ENCODE measurements at places on chromosomes 6 and 20.

GRCh38 chr20:49762940-49763766 is 49.5 kb upstream of the B4GALT5 start:
- no peak for DNase-seq

DNA sequence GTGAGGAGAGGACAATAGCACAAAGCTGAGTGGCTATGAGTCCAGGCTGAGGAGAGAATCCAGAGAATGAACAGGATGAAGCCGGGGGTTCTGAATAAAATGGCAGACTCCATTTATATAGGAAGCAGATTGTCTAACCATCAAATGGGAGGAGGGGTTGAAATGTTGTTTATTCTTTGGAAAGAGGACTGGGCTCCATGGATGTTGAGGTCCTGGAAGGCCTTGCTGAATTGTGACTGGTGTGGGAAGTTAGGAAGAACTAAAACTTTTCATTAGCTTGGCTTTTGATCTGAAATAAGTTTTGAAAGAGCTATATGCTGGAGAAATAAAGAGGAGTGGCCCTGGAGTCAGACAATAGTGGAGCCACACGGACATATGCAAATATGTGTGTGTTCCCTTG is 647.8 kb downstream of the RNF144B start:
- DNase-seq: no peak

DNA sequence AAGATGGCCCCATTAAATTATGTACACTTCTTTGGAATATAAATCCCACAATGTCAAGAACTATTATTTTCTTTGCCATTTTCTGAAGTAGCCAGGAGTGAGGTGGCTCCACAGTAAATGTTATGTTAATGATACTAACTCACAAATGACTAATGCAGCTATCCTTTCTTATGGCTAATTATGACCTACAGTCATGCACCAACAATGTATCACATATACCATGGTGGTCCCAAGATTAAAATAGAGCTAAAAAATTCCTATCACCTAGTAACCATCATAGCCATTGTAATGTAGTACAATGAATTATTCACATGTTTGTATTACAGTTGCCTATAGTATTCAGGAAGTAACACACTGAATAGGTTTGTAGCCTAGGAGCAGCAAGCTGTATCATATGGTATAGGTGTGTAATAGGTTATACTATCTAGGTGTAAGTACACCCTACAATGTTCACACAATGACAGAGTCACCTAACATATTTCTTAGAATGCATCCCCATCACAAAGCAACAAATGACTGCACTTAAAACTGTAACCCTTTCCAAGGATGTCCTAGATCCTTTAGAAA is 15.3 kb downstream of the ECHDC1 start:
- DNase-seq: no peak

DNA sequence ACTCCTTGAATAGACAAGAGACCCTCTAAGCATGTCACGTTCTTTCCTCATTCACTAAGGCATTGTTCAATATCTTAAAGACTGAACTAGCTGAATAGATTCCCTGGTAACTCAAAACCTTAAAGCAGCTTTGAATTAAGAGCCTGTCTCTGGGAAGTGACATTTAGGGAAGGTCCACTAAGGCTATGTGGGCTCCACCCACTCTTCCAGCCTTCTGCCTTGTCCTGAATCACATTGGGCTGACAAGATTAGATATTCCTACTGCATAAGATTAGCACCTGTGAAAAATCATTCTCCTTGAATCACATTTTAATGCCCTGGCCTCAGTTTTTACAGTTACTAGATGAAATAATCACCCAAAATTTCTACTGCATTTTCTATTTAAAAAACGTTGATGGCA is 36.3 kb downstream of the CLIC5 start:
- DNase-seq: no peak

GRCh38 chr6:147467886-147468285 is 40.6 kb upstream of the SAMD5 start:
- no peak for DNase-seq

- DNase-seq: no peak
These were observed 130.7 kb upstream of the SIM1 start for GRCh38 chr6:100595456-100595855.

- no peak for DNase-seq
These were observed 348 bp upstream of the PYGB start for GRCh38 chr20:25247518-25247955.

GRCh38 chr20:48012401-48012974 is 227.2 kb upstream of the SULF2 start:
- DNase-seq: peak; percentile 94

DNA sequence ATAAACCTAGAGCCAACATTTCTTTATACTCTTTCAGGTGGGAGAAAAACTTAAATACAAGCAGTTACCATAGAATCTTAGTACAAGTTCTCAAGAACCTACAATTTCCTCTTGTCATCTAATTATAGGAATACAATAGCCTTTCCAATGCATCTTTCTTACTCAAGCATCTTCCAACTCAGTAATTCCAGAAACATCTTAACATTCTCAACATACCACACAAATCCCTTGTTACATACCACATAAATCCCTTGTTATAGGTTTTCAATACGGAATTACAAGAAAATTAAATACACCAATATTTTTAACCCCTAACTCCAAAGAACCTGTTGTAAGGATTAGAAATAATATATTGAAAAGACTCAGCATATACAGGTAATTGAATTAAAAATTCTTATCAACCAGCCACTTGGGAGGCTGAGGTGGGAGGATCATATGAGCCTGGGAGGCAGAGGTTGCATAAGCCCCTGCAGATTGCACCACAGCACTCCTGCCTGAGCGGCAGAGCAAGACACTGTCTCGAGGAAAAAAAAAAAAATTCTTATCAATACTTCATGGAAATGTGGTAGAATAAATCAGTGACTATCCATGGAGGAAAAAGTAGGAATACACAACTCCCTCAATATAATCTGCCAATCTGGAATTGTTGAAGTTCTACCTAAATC is 127.5 kb upstream of the CCDC28A start:
- peak; percentile 61 for DNase-seq

GRCh38 chr20:49630396-49630951 is 62.5 kb upstream of the PTGIS start:
- DNase-seq: no peak

- peak; percentile 1 for DNase-seq
These were observed 539.1 kb downstream of the TFAP2A start for GRCh38 chr6:9875605-9876353.

- peak; percentile 4 for DNase-seq
These were observed 105.5 kb downstream of the IPCEF1 start for GRCh38 chr6:154251116-154251515.

DNA sequence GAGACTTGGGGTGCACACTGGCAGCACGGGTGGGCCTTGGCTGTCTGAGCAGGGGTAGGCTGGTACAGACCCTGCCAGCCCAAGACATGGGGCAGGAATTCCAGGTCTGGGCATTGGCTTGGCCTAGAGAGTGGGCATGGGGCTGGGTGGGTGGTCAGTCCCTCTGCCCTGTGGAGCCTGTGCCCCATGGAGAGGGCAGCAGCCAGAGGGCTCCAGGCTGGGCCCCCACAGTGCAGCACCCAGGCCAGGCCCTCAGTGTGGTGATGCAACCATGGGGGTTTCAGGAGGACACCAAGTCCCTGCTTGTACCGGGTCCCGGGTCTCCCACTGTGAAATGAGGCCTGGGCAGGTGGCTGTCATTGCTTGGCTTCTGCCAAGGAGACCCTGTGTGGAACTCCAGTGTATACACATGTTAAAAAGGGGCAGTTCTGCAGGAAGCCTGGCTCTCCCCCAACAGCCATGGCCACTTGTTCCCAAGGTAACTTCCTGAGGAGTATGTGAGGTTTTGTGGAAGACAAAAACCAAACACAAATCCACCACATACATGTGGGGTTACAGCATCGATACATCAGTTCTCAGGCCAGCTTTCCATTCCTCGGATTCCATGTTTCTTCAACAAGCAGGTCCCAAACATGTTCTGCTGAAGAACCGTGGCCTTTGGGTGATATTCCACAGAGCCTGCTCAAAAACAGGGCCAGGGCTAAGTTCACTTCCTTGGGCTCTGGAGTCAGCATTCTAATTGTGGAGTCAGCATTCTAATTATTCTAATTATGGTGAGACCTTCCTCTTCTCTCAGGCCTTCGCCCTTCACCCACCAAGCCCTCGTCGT is 77.3 kb downstream of the DACT2 start:
- DNase-seq: no peak

- no peak for DNase-seq
These were observed 97.9 kb downstream of the GJA1 start for GRCh38 chr6:121533321-121533841.

DNA sequence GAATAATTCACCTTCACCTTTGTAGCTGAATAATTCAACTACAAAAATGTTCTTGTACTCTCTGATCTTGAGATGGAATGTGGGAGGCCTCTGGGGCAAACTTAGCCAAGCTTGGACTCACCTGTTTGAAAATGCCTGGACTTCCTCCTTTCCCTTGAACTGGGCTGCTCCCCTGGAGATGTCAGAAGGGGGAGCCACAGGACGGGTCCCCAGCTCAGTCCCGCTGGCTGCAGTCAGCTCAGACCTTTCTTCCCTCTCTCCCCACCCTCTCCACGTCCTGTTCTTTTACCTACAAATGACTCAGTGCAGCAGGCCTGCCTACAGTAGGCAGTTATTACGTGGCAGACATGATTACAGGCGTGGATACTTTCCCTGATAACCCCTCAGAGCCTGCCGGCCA is 131.5 kb upstream of the RALGAPA2 start:
- DNase-seq: no peak

DNA sequence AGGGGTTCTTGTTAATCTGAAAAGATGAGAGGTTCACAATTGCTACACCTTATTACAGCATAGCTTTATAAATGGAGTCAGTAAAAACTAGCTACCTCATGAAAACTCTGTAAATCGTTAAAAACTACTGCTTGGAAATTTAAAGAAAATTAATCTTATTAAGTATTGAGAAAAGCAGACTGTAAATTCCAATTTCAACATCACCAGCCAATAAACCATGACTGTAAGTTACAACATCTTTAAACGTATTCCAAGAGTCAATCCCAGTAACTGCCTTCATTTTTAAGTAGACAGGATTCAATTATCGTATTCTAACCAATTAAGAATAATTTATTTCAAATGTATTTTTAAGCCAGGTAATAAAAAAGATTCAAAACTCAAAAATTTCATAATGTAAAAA is 70.3 kb downstream of the ATG5 start:
- no peak for DNase-seq

DNA sequence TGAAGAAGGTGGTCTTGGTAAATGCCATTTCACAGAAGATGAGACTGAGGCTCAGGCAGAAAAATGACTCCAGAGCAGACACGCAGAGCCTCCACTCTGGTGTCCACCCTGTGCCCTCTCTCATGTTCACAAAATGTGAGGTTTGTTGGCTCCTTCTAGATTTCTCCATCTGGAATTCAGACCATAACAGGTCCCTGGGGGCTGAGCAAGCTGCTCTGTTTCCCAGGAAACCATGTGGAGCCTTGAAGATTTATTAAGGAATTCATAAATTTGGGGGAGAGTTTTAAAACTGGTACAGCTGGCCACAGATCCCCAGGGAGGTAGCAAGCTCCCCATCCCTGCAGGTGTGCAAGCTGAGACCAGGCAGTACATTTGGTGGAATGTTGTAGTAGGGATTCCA is 38.8 kb upstream of the SIRPA start:
- DNase-seq: no peak

DNA sequence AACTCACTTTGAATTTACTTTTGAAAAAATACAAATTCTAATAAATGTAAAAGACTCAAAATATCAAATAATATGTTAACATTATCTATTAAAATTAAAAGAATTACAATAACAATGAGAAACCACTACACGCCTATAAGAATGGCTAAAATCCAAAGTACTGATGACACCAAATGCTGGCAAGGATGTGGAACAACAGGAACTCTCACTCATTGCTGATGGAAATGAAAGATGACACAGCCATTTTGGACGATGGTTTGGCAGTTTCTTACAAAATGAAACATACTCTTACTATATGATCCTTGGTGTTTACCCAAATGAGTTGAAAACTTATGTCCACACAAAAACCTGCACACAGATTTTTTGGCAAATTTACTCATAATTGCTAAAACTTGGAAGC is 15.6 kb upstream of the STX11 start:
- DNase-seq: no peak

DNA sequence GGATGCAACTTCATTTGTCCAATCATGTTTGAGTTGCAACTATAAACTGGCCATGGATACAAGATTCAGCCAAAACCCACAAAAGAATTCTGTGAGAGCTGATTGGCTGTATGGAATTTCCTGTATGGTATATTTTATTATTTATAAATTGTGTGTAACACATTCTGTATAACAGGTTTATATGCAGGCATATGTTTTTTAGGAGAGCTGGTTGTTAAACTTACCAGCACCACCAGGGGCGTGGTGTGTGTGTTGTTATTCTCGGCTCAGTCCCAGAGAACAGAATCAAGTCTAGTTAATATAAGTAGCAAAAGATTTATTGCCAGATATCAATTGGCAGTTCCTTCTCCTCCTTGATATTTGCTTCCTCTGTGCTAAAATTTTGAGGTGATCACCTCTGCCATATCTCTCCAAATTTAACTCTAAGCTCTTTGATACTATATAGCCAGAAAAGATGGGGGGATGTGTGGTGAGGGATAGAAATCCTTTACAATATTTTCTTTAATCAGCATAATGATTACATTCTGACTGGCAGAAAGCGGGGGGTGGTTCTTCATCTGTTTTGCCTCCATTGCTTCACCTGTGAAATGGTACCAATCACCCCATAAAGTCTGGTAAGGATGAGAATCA is 22.9 kb downstream of the CNBD2 start:
- peak; percentile 54 for DNase-seq

DNA sequence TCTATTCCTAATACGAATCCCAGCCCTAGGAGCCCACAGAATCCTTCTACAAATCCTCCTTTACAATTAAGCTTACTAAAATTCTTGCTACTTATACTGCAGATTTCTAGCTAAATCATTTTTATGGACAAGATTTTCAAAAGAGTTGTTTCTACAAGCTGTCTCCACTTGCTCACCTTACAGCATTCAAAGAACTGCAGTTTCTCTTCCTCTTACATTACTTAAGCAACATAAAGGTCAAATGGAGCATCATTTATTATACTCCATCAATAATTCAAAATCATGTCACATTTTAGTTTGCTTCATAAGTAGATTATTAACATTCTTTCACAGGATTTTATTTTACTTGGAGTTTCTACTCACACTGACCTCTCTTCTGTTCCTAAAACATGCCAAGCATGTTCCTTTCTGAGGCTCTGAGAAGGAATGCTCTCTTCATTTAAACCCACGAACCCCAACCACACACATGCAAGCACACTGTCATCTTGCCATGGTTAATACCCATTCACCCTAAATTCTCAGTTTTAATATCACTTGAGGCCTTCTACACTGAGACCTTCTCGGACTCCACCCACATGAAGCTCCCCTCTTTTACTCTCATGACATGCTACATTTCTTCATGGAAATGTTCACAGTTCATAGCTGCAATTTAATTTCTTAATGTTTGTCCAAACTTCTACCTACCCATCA is 388.2 kb downstream of the TBC1D32 start:
- no peak for DNase-seq

GRCh38 chr6:139883776-139884175 is 509.3 kb upstream of the CITED2 start:
- DNase-seq: peak; percentile 22

DNA sequence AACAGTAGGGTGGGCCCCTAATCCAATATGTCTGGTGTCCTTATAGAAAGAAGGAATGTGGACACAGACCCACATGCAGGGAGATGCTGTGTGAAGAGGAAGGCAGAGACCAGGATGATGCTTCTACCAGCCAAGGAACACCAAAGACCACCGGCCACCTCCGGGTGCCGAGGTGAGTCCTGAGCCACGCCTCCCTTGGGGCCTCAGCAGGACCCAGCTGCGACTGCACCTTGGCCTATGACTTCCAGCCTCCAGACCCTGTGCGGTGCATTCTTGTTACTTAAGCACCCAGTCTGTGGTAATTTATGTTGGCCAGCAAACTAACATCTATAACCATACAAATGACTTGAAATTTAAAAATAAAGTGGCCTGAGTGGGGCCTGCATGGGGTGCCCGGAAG is 79.5 kb upstream of the QKI start:
- no peak for DNase-seq

Data from fibroblast of pulmonary artery (primary cell).